ENCODE measurements at places on chromosomes 5 and 9. TPM values are rescaled to one million over a fixed set of nuclear protein-coding genes. Genes with fewer than 3 reads are reported as not detected.
A peak's percentile ranks its signal among the peaks of the same experiment; 100 is the strongest.

Gene SNCAIP
- total RNA-seq, result not detected

Gene PTPDC1
- 6.5 TPM for total RNA-seq

Gene SH3PXD2B
- total RNA-seq, result 26.1 TPM

Gene TMC1
- total RNA-seq, result 9.0 TPM

Gene DBH
- total RNA-seq, result not detected

GRCh38 chr5:65867542-65868195 lies 58.7 kb upstream of the ERBIN start:
- DNase-seq, result no peak
- no peak overlapping the region for H3K4me3 ChIP-seq
- no peaks in the 10 kb centered on the region for H3K27me3 ChIP-seq

GRCh38 chr5:145246379-145246778 lies 588.8 kb downstream of the PRELID2 start:
- no peak overlapping the region for H3K4me3 ChIP-seq
- no peaks in the 10 kb centered on the region for H3K27me3 ChIP-seq
- no peak overlapping the region for H3K27ac ChIP-seq

DNA sequence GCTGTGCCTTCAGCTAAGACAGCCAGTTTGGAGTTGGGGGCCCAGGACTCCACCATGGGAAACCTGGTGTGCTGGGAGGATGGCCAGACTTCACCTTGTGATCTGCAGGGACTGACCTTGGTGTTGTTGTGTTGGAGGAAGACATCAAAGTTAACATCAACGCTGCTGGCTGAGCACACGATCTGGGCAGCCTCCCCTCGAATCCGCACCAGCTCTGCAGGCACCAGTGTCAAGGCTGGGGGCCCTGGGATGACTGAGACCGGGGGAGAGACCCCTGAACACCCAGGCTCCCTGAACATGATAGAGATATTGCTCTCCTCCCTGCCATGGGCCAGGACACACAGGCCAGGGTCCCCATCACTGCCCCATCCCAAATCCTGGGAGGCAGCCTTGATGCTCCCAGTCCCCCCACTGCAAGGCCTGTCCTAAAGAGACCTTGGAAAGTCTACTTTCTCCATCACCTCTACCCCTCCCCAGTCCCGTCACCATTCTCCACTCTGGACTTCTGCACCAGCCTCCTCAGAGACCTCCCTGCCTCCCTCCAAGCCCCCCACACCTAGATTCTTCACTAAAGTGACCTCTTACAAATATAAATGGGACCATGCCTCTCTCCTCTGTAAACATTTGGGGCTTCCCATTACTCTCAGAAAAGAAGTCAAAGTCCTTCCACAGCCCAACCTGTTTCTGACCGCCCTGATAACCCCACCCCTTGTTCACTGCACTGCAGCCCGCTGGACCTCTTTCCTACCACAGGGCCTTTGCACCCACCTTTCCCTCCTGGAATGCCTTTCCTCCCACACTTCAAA lies 8.2 kb downstream of the CSF1R start:
- no peaks in the 10 kb centered on the region for H3K4me1 ChIP-seq
- no peak overlapping the region for H3K4me3 ChIP-seq
- DNase-seq, result no peak
- H3K27ac ChIP-seq, result no peak overlapping the region
- H3K36me3 ChIP-seq, result no peaks in the 10 kb centered on the region

DNA sequence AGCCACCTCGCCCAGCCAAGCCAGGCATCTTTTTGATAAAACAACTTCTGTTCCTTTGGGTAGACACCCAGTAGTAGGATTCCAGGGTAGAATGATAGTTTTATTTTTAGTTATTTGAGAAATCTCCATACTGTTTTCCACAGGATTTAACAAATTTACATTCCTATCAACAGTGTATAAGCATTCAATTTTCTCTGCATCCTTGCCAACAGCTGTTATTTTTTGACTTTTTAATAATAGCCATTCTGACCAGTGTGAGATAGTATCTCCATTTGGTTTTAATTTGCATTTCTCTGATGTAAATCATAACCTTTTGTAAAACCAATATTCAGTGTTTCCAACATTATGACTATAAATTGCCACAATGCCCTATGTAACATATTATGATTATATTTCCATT lies 28.2 kb upstream of the CCNB1 start:
- no peak overlapping the region for H3K27ac ChIP-seq
- no peaks in the 10 kb centered on the region for H3K27me3 ChIP-seq
- DNase-seq, result no peak
- no peaks in the 10 kb centered on the region for H3K36me3 ChIP-seq

DNA sequence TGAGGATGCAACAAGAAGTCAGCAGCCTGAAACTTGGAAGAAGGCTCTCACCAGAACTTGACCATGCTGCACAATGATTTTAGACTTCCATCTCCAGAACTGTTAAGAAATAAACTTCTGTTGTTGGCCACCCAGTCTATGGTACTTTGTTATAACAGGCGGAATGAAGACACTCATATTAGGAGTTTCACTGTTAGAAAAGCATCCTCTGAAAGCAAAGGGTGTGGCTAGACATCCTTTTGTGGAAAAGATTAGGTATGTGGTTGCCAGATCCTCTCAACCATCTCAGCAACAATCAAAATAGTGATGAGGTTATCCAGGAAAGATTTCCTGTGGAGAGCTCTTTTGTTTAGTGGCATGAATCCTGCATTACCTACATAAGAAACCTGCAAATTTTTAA lies 20.7 kb downstream of the ITGA2 start:
- H3K36me3 ChIP-seq, result peaks cover 21% of the 10 kb centered on the region
- no peaks in the 10 kb centered on the region for H3K27me3 ChIP-seq
- H3K4me3 ChIP-seq, result no peak overlapping the region
- no peak for DNase-seq
- H3K27ac ChIP-seq, result no peak overlapping the region
- peaks cover 25% of the 10 kb centered on the region for H3K4me1 ChIP-seq

- no peaks in the 10 kb centered on the region for H3K36me3 ChIP-seq
- no peaks in the 10 kb centered on the region for H3K27me3 ChIP-seq
- no peaks in the 10 kb centered on the region for H3K4me1 ChIP-seq
- H3K27ac ChIP-seq, result no peak overlapping the region
These were observed 315.3 kb upstream of the SLC30A5 start for GRCh38 chr5:68778484-68778883.

GRCh38 chr5:95907067-95907705 lies 54.5 kb downstream of the ELL2 start:
- DNase-seq, result no peak
- no peak overlapping the region for H3K27ac ChIP-seq
- H3K27me3 ChIP-seq, result no peaks in the 10 kb centered on the region
- H3K4me3 ChIP-seq, result no peak overlapping the region

DNA sequence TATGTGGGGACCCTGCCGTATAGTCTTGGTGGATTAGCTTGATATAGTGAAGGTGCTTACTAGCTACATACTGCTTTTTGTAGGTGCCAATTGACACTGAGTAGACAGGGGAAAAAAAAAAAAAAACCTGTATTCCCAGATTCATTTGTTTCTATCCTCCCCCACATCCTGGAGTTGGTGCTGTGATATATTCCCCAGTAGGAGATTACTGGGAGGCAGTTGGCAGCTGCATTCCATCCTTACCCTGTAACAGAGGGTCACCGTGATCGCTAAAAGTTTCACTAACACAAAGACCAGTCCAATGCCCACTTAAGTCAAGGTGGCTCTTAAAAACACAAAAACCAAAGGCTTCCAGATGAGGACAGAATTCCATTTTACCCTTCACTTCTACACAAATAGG lies 27.4 kb upstream of the TOMM5 start:
- no peaks in the 10 kb centered on the region for H3K27me3 ChIP-seq
- H3K27ac ChIP-seq, result no peak overlapping the region

DNA sequence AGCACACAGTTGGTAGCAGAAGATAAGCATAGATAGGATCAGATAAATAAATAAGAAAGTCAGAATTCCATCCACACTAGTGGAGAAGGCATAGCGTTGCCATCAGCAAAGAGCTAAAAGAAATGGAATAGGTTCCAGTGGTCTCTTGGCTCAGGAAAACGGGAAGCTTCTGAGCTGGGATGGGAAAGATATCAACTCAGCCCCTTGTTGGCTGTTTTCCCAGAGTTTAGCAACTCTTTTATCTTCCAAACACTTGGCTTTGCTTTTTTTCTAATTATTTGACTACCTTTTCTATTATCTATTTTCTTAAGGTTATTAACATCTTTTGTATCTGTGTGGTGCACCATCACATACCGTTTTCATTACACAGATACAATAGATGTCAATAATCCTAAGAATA lies 445.7 kb upstream of the TRPC7 start:
- H3K27me3 ChIP-seq, result no peaks in the 10 kb centered on the region
- H3K4me3 ChIP-seq, result no peak overlapping the region
- H3K4me1 ChIP-seq, result peaks cover 17% of the 10 kb centered on the region
- H3K27ac ChIP-seq, result no peak overlapping the region
- H3K36me3 ChIP-seq, result no peaks in the 10 kb centered on the region
- no peak for DNase-seq

- peaks cover 36% of the 10 kb centered on the region for H3K4me1 ChIP-seq
- peak overlapping the region; percentile 48 for H3K4me3 ChIP-seq
- peak overlapping the region; percentile 47 for H3K27ac ChIP-seq
- no peaks in the 10 kb centered on the region for H3K36me3 ChIP-seq
These were observed 51.2 kb downstream of the USP20 start for GRCh38 chr9:129886226-129887174.

GRCh38 chr5:15787681-15788080 lies 287.7 kb downstream of the FBXL7 start:
- no peaks in the 10 kb centered on the region for H3K4me1 ChIP-seq
- DNase-seq, result no peak
- no peaks in the 10 kb centered on the region for H3K36me3 ChIP-seq
- H3K27ac ChIP-seq, result no peak overlapping the region
- no peak overlapping the region for H3K4me3 ChIP-seq

DNA sequence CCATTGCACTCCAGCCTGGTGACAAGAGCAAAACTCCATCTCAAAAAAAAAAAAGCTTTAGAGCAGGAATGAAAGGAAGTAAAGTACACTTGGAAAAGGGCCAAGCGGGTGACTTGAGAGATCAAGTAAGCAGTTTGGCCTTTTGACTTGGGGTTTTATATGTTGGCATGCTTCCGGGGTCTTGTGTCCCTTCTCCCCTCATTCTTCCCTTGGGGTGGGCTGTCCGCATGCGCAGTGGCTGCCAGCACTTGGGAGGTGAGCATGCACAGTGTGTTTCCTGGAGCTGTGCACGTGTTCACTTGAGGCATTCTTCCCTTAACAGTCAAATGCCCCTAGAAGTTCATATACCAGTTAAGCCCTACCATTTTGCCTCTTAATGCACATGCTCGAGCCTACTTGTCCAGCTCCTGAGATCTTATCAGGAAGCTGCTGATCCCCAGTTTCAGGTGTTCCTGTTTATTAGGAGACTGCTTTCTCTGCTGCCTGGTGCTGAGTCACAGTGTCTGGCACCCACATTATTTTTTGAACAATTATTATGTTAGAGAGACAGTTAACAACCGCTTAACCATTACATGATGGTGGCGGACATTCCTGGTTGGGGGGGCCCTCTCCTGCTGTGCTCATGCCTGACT lies 32.6 kb upstream of the PRRC2B start:
- H3K36me3 ChIP-seq, result no peaks in the 10 kb centered on the region
- no peak overlapping the region for H3K4me3 ChIP-seq
- DNase-seq, result peak; percentile 84
- no peaks in the 10 kb centered on the region for H3K27me3 ChIP-seq

GRCh38 chr5:79529110-79529509 lies 15.2 kb upstream of the HOMER1 start:
- no peaks in the 10 kb centered on the region for H3K27me3 ChIP-seq
- H3K36me3 ChIP-seq, result no peaks in the 10 kb centered on the region
- no peak overlapping the region for H3K27ac ChIP-seq

DNA sequence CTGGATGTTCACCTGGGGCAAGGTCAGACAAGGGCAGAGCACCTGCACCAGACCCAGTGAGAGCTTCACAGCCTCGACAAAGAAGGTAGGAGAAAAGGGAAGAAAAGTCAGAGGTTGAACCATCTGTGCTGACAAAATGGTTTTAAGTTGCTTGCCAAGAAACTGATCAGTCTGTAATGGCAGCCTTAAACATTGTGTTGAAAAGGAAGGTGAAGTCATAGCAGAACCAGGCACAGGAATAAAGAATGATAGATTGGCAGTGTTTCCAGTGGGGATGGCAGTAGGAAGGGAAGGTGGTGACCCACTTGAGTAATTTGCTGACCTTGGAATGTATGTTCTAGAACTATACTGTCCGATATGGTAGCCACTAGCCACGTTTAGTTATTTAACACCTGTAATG lies 34.2 kb downstream of the HTR4 start:
- no peaks in the 10 kb centered on the region for H3K27me3 ChIP-seq
- no peak overlapping the region for H3K27ac ChIP-seq
- H3K4me3 ChIP-seq, result no peak overlapping the region
- H3K36me3 ChIP-seq, result no peaks in the 10 kb centered on the region
- no peak for DNase-seq
